Mammary microvascular endothelial cell (primary cell): ENCODE measurements at places on chromosomes 2 and 18. TPM values are rescaled to one million over a fixed set of nuclear protein-coding genes. Genes with fewer than 3 reads are reported as not detected.

EN1 gene
- not detected in 2 replicates for total RNA-seq

GCG gene
- total RNA-seq = not detected in 2 replicates

FEV gene
- total RNA-seq = not detected in 2 replicates

POTEC gene
- not detected in 2 replicates for total RNA-seq

LDLRAD4 gene
- total RNA-seq = 0.59 and 2.1 TPM in 2 replicates
